ENCODE measurements at places on chromosomes 3 and 15.

DNA sequence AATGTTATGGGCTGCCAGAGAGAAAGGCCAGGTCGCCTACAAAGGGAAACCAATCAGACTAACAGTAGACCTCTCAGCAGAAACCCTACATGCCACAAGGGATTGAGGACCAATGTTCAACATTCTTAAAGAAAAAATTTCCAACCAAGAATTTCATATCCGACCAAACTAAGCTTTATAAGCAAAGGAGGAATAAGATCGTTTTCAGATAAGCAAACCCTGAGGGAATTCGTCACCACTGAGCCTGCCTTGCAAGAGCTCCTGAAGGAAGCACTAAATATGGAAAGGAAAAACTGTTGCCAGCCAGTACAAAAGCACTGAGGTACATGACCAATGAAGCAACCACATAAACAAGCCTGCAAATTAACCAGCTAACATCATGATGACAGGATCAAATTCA lies 33.1 kb downstream of the PYGO1 start:
- no peak for DNase-seq

DNA sequence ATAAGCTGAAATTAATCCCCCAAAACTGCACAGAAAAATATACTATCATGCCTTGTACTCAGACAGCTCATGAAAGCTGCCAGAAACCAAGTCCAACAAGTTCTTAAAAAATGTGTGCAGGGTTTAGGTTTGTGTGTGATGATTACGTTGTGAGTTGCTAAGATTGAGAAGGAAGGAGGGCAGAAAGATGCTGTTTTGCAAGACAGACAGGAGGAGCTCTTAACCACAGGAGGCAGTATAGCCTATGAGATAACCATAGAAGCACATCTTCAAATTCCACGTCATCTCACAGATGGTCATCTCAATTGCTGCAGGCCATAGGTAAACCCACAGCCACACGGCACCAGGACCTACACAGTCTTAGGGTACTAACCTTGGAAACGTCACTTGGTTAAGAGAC lies 191.9 kb downstream of the STT3B start:
- peak; percentile 20 for DNase-seq

GRCh38 chr3:129526121-129526900 lies 2.1 kb upstream of the RHO start:
- no peak for DNase-seq

DNA sequence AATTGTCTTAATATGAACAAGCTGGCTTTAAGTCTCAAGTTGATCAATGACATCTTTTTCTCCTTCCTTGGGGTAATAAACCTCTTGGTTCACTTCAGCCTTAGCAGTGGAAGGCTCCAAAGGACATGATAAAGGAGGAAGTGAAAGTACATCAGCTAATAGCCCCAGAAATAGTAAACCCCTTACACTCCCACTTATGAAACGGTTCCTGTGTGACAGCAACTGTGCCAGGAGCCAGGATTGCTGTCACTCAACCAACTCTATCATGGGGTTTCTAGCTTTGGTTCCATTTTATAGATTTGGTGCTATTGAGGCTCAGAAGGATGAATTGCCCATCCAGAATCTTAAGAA lies 216.7 kb downstream of the ABHD5 start:
- DNase-seq = no peak
